ENCODE measurements at places on chromosomes 1 and 21.

- no peak for DNase-seq
Measured at GRCh38 chr1:110424699-110425611, 17.5 kb upstream of the LAMTOR5 start.

DNA sequence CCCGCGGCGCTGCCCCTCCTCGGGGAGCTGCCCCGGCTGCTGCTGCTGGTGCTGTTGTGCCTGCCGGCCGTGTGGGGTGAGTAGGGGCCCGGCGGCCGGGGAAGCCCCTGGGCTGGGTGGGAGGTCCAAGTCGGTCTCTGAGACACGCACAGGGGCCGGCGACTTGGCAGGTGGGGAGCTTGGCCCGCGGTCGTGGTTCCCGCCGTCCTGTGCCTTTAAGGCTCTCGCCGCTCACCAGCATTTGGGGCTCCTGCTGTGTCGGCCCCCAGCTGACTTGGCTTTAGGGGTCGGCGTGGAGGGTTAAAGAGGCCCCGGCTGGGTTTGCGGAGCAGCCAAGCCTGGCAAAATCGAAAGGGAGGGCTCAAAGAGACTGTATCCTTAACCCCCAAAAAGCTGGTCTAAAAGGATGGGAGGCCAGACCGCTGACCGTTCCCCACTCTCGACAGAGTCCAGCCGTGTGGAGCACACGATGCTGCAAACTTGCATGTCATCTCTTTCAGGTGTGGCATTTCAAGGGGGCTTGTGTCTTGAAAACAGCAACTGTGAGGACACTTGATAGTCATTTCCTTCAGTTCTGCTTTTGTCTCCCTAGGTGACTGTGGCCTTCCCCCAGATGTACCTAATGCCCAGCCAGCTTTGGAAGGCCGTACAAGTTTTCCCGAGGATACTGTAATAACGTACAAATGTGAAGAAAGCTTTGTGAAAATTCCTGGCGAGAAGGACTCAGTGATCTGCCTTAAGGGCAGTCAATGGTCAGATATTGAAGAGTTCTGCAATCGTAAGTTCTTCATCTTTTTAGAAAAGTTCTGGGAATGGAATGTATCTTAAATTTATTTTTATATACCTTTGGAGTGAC is 540 bp downstream of the CD55 start:
- no peak for DNase-seq

DNA sequence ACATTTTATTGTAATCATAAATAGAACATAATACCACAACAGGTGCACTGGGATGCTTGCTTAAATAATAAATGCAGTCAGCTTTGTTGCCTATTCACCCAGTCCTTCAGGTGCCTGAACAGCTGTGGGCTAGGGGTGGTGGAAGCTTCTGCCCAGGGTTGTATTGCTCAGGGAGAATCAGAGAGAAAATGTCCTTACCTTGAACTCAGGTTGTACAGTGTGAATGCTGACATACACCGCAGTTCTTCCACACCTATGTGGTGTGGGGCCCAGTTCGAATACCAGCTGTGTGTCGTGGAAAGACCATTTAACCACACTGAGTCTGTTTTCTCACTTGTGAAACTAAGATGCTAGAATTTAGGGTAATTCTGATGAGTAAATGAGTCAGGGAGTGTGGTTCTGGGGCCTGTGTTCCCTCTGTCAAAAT is 115.7 kb upstream of the ATP1A1 start:
- DNase-seq, result peak; percentile 25

DNA sequence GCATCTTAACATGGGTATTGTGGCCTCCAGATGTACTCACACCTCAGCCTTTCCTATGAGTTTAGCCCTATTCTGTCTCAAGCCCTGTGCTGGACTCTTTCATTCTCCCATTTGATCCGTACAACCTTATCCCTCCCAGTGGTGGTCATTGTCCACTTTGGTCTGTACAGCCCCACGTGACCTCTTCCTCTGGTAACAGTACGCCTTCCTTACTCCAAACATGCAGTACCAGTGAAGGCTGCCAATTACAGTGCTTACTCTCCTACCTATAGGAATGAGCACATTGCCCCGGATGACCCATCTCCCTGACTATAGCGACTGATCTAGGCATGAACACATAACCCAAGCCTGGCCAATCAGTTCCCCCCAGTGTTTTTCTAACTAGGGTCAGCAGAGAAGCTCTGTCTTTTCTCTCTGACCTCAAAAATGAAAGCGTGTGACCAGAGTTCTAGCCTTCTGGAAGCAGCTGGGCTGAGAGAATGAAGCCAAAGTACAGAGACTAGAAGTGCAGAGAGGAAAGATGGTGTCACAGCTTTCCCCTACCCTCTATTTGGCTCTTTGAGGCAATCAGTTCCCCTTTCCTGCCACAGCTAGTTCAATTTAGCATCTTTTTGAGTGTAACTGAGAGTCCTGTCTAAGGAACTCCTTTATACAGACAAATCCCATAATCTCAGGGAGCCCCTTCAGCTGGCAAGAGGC is 9.9 kb upstream of the QSOX1 start:
- DNase-seq, result no peak

- no peak for DNase-seq
Measured at GRCh38 chr1:165891111-165891860, 63.9 kb downstream of the UCK2 start.

- no peak for DNase-seq
Measured at GRCh38 chr1:76577525-76578185, 289.6 kb upstream of the ST6GALNAC5 start.

GRCh38 chr1:82565146-82565545 is 764.4 kb downstream of the ADGRL2 start:
- no peak for DNase-seq

- no peak for DNase-seq
Measured at GRCh38 chr1:67281244-67281643, 26.4 kb upstream of the IL12RB2 start.

- peak; percentile 59 for DNase-seq
Measured at GRCh38 chr21:42614811-42615351, 38.5 kb upstream of the PDE9A start.

GRCh38 chr1:180632326-180633056 is 669 bp downstream of the XPR1 start:
- DNase-seq, result peak; percentile 71

GRCh38 chr1:117594261-117594990 is 11.4 kb upstream of the TENT5C start:
- no peak for DNase-seq

DNA sequence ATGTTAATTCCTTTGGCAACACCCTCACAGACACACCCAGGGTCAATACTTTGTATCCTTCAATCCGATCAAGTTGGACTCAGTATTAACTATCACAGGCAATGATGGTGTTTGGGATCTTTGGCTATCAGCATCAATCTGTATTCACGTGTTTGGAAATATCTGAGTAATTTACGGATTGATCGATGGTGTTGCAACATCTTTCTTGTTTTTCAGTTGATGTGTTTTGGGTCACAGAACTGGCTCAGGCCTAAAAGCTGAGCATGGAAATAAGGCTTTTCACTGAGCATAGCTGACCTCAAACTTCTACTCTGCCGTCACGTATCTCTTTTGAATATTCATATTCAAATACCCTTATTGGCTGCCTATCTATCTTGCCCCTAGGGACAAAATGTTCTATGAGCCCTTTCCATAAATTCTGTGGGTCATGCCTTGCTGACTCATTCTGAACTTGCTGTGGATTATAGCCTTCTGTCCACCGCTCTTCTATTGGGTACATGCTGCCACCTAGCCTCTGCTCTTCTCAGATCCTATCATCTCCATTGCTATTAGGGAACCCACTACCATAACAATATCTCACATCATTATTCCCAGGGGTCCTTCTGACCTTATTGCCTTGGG is 156.0 kb downstream of the PDE4B start:
- no peak for DNase-seq

GRCh38 chr1:54813485-54814125 is 12.5 kb upstream of the TTC22 start:
- no peak for DNase-seq

DNA sequence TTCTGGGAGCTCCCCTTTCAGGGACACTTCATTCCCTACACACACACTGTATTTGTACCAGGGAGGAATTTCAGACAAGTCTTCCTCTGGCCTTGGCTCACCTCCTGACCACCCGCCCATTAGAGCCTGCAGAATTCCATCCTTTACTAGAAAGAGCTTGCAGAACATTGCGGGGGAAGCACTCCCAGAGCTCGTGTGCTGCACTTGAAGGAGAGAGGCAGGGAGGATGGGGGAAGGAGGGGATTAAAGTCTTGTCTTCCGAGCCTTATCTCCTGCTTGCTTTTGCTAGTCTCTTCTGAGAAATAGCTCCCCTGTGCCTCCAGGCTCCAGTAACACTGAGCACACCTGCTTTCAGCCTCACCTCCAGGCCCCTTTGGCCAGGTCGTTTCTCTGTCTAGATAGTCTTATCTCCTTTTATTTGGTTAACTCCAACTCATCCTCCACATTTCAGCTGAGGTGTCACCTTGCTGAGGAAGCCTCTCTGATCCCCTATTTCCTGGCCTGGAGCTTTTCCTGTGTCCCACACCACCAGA is 62.0 kb downstream of the PCNX2 start:
- DNase-seq, result no peak

All from activated naive CD8-positive, alpha-beta T cell treated with anti-CD3 and anti-CD28 coated beads, Interleukin-2, amount 50 U/mL, for 24 hours (primary cell).